ENCODE measurements at places on chromosomes 4 and X.

DNA sequence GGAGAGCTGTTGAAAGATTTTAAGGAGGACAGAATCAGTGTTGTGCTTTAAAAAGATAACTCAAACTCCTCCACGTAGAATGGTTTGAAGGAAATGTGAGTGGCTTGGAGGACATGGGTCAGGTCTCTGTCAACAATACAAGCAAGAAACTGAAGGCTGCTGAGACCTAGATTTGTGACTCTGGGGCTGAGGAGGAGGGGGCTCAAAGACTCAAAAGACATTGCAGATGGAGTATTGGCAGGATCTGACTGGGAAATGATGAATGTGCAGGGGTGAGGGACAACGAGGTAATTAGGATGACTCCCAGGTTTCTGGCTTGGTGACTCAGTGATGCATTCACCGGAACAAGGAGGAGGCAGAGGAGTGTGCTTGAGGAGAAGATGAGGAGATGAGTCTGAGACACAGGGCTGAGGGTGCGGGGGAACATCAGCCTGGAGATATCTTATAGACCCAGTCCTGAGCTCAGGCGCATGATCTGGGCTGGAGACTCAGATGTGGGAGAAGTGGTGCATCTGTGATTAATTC, 3.3 kb upstream of the RPS4X start:
- DNase-seq: no peak

- DNase-seq: no peak
Observed at GRCh38 chr4:100268789-100269188, 78.5 kb upstream of the DDIT4L start.

DNA sequence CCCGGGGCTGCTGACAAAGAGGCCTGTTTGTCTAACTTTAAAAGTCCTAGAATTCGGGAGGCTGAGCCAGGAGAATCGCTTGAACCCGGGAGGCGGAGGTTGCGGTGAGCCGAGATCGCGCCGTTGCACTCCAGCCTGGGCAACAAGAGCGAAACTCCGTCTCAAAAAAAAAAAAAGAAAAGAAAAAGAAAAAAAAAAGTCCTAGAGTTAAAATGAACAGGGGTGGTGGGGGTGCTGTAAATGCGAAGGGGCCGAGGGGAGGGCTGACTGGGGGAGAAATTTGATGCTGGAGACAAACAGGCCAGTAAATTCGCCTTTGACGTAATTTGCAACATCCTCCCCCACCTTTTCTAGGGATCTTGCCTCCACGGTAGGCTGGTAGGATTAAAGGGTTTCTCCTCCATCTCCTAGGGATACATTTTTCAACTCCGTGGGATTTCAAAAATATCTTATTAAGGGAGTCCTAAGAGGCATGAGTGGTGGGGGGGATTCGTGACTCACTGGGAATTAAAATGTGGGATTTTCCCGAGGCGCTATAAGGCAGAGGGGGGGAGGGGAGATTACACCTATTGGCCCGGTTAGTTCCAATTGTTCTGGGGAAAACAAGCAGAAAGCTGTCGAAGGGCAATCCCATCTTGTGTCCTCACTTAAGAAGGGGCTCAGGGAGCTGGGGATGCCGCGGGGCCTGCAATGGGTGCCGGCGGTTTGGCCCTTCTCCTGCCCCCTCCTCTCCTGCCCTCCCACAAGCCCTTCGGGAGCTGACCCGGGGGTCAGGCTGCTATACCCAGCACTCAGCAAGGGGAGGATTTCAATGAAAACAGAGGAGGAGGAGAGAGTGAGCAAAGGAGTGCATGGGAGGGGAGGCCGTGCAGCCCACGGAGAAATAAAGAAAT, 3.0 kb upstream of the BCOR start:
- DNase-seq: no peak

GRCh38 chr4:21697583-21697982, 251.0 kb downstream of the KCNIP4 start:
- DNase-seq: no peak

GRCh38 chr4:103756741-103757140, 37.0 kb upstream of the TACR3 start:
- DNase-seq: no peak

DNA sequence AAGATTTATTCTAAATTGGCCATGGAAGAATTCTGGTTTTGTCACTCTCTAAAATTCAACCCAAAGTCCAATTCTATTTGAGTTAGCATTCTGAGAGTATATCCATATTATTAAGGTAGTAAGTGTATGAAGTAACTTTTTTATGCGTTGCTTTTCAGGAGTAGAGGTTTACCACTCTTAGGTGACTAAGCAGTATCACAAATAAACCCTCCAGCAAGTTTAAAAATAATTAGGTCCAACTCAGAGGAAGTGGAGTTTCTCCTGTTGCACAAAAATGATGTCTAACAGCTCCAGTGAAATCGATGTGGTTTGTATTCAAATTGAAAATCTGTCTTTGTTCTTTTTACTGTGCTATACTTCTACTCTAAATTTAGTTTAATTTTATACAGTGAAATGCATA, 6.6 kb downstream of the SCML1 start:
- no peak for DNase-seq

DNA sequence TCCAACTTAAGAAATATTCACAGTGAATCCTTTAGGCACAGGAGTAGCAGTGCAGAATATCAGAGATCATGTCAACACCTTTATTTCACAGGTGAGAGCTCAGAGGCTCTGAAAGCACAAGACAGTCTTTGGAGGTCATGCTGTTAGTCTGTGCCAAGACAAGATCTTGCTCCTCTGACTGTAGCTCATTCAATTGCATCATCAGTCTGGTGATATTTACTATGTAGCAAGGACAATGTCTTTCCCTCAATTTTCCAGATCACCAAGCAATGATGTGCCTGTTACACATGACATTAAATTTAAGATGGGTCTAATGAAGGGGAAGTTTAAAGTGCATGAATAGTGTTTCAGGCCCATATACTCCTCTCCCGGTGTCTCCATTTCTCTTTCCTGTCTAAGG, 277.5 kb downstream of the IL15 start:
- no peak for DNase-seq

DNA sequence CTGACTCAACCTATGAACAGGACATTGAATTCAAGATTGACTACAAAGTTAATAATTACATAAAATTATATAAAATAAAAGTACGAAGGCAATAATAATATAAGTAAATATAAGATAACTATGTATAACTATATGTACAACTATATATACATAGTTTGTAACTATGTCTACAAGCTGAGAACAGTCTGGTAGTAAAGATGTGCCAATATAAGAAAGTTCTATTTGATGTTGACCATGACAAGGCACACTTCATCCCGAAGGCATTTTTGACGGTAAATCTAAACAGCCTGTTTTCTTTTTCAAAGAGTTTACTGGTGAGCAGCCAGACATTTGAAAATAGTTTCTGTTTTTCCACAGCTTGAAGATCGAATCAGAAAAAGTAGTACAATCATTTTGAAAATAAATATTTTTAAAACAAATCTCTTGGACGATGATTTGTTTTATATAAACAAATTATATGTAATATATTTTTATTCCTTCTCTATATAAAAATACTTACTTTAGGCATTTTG, 112.9 kb downstream of the CEP44 start:
- no peak for DNase-seq

DNA sequence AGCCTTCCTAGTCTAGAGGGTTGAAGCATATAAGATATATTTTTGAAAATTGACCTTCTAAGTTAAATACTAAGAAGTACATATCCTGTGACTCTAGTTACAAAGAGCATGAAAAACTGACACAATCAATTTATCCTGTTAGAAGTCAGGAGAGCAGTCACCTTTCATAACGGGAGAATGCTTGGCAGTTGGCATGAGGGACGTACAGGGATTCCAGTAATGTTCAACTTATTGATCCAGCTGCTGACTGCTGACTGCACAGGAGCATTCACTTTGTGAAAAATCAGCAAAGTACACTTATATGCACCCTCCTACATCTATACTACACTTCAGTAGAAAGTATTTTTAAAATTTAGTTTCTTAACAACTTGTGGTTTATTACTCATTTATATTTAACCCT, 4.2 kb downstream of the ADAMTS3 start:
- DNase-seq: no peak

DNA sequence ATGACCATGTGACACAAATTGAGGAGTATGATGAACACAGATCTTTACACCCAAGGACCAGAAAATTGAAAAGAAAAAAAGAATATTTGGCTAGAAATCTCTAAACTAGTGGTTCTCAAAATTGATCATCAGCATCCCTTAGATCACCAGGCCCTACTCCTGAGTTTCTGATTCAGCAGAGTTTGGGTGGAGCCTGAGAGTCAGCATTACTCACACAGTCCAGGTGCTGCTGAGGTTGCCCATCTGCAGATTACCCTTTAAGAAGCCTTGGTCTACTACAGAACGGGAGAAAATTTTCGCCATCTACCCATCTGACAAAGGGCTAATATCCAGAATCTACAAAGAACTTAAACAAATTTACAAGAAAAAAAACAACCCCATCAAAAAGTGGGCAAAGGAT, 182.8 kb downstream of the MOSPD2 start:
- DNase-seq: no peak

GRCh38 chr4:76380561-76380960, 40.4 kb downstream of the CCDC158 start:
- DNase-seq: no peak

DNA sequence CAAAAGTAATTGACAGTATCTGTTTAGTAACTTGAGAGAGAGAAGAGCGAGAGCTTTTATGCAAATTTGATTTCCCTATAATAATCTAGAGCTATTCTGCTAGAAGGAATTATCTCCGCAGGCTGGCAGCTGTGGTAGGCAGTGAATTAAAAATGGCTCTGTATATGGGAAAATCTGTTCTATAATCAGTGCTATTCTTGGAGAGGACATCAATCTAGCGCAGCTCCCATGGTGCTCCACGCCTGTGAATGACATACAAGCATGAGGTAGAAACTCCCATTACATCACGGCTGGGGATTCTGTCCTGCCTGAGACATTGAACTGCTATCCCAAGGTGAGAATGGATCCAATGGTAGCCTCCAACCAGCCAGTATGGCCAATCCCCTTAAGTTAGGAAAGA, 179.0 kb downstream of the DHX15 start:
- no peak for DNase-seq

DNA sequence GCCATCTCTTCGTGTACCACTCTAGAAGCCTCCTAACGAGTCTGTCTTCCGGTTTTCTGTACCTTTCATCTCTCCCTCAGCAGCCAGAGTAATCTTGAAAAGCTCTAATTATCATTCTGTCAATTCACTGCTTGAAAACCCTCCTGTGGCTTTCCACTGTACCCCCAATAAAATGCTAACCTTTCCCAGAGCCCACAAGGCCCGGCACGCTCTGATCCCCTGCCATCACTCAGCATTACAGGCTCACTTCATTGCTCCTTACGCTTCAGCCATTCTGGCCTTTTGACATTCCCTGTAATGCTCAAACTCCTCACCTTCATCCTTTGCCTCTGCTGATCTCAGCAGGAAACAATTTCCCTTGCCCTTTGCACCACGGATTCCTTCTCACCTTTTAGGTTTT, 112.9 kb downstream of the ARHGAP10 start:
- DNase-seq: no peak

DNA sequence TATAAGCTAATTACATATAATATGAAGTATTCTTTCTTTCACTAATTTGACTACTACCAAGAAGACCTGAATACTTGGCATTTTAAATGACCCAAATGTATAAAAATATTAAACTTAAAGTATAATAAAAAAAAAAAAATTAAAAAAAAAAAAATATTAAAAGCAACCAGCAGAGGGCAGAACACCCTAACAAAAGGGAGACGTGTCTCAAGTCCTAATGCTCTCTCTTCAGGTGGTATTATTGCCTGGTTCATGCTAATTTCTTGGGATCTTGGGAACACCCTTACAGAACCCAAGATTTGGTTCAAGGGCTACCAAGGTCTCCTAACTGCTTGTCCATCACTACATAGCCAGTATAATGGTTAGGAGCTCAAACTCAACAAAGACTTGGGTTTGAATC, 754.8 kb downstream of the RAB28 start:
- DNase-seq: no peak

DNA sequence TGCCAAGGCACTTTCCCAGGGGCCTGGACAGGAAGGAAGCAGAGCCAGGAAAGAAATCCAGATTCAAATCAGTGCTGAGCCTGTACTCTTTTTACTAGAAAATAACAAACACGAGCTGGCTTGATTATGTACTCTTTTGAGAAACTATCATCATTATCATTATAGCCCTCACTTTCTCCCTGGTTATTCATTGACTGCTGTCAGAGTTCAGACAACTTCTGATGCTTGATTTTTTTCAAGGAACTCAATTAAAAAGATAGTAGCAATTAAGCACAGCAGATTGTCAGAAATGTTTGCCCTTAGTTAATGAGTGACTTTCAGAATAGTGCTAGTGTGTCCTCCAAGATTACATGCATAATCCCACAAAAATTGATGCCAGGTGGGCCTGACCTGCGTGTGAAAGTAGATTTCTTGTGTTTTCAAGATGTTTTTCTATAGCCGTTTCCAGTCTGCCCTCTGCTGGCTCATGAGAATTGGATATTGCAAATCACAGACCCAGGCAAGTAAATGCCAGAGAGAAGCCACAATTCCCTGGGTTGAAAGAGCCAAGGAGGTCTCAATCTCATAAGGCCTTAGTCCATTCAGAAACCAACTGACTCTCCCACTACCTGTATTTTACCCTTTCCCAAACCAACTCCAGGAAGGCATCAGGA, 14.3 kb upstream of the PNPLA4 start:
- DNase-seq: no peak

GRCh38 chr4:124433044-124433443, 279.5 kb downstream of the ANKRD50 start:
- DNase-seq: no peak

GRCh38 chrX:15293451-15293850, 22.0 kb downstream of the ASB11 start:
- no peak for DNase-seq

- DNase-seq: no peak
Observed at GRCh38 chr4:175460414-175460813, 351.6 kb downstream of the GPM6A start.

DNA sequence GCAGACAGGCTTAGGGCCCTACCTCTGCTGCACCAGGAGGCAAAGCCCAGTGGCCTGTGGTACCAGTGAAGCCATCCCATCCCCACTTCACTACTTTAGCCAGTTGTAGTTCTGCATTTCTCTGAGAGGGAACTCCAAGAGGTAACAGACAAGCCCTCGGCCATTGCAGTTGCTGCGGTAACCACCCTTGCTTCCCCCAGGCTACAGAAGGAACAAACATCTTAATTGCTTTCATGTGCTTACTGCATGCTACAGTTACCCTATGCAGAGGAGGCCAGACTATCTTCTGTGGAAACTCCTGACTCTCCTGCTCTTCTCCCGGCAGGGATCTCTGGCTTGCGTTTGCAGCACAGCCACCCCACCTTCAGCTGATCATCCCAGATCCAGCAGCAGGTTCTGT, 67.8 kb downstream of the SPIN4 start:
- DNase-seq: no peak

- no peak for DNase-seq
Observed at GRCh38 chrX:153492543-153492942, 2.2 kb upstream of the BGN start.
